Hematopoietic multipotent progenitor cell treated with erythropoietin and hydrocortisone succinate and interleukin-3 and kit ligand, for 15 days (in vitro differentiated cells): ENCODE measurements at places on chromosomes 4 and X.

GRCh38 chr4:184755278-184755677 lies 21.4 kb upstream of the CENPU start:
- DNase-seq: no peak

DNA sequence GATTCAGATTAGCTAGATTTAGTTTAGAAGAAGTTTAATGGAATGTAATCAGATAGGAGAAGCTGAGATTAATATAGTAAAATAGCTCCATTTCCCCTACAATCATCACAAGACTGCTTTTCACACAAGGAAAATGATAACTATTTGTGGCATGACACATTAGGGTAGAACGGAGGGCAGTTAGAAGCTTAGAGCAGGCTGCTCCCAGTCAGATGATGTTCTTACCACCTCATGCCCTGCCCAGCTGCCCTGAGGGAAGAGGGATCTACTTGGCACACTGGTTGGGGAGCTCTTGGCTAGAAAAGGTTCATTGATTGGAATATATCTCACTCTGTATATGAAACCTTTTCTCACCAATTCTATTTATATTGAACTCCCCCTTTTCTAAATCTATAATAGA lies 180.7 kb upstream of the IL15 start:
- no peak for DNase-seq

DNA sequence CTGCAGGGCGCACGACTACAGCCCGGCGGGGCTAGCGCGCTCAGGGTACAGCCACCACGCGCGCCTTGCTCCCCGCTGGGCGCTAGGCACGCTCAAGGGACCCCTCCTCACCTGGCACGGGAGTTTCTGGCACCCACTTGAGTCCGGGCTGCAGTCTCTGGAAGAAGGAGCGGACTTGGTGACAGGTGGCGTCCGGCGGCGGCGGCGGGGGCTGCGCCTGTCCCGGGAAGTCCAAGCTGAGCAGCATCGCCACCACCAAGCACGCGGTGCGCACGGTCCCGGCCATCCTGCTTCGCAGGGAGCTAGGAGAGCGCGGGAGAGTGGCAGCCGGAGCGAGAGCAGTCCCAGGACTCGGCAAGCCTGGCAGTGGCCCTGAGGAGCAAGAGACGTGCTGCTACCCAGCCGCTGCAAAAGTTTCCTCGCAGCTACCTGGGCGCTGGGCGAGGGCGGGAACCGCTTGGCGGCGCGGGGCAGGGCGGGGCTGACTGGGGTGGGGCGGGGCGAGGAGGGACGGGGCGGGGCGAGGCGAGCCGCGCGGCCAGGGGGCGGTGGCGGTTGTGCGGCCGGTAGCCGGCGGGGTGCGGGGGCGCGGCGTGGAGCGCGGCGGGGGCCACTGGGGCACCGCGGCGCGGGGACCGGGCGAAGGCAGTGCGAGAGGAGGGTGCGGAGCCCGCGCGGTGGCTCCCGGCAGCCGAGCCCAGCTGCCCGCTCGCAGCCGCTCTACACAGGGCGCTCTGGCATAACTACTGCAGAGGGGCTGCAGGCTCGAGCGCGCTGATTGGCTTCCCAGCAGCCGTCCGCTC lies at the start of gene GPC3:
Gene GPC3 (minus strand): TSS at position 431 of the 803 bp plus-strand sequence.
- DNase-seq: no peak

- no peak for DNase-seq
Measured at GRCh38 chr4:153651116-153651515, 33.0 kb upstream of the TLR2 start.

DNA sequence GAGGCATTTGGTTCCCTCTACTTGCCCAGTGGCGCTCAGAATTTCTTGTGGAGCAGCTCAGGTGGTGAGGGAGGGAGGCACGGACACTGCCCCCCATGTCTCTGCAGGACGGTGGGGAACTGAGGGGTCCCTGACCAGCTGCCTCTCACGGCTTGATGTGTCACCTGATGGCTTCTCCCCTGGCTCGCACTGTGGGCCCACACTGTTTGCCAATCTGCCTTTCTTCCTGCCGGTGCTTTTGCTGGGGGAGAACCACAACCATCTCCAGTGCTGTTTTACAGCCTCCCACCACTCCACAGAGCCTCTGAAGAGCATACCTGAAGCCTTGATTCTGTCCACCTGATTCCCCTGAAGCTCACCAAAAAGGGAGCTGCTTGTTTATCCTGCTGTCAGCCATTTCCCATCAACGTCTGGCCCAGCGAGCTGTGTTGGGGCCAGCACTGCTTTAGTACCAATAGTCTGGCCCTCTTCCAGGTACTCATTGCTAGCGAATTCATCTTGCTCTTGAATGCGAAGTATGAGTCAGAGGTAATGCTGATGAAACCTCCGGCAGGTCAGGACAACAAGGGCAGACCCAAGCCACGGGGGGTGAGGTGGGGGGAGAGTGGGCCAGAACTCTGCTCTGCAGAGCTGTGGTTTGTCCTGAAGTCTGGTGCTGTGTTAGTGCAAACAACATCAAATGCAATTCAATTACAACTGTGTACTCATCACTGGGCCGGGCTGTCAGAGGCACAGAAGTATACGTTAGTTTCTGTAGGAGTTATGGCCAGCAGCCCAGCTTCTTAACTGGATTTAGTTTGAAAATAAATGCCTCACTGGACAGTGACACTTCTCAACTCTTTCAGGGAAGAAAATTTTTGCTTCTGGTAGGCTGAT lies 208.3 kb upstream of the JADE1 start:
- DNase-seq: peak; percentile 41

DNA sequence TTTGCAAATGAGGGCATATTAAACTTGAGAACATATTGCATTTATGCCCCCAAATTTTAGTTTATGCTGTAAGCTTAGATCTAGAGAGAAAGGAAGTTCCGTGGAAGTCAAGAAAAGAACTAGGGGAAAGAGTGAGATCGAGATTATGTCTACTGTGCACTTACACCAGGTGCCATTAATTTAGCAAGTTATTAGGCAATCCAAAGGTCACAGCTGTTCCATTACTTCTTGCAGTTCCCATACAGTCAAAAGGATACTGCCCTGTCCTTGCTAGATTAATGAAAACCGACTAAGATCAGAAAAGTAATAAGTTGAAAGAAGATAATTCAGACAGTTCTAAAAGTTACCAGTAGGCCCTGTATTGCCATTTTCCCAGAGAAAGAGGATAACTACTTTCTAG lies 49.3 kb upstream of the SLC7A11 start:
- no peak for DNase-seq

- no peak for DNase-seq
Measured at GRCh38 chrX:84340968-84341367, 153.0 kb upstream of the RPS6KA6 start.

- DNase-seq: no peak
Measured at GRCh38 chrX:17370191-17370590, 4.8 kb upstream of the NHS start.

GRCh38 chr4:87962398-87963146 lies 12.9 kb upstream of the SPP1 start:
- DNase-seq: no peak

- no peak for DNase-seq
Measured at GRCh38 chr4:8666581-8666980, 74.0 kb downstream of the CPZ start.

DNA sequence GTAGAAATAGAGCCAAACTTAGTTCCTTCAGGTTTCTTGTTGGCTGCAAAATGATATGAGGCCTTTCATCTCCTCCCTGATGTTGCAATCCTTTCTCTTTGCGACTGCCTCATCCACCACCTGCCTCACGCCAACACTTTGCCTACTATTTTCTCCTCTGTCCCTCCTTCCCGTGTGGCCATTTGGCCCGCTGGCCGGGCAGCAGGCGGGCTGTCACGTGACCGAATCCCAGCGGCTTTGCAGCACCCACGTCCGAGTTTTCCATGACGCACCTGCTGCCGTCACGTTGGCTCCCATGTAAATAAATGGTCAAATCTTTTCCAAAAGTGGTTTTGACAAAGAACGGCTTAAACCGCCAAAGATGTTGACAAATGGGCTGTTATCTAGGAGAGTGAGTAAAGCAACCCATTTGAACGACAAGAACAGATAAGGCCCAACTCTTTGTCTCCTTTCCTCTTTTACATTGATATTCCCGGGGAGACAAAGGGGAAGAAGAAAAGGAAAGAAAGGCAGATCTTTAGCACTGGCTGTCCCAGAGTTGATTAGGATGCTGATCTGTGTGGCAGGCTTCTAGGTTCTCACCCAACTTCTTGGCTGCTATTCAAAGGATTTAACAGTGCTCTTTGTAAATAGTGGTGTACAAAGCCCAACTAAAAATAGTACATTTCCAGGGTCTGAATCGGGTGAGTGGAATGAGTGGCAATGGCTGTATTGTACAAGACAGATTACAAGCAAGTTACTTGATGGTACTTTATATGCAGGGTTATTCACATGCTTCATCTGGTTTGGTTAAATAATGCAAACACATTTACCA lies 174.2 kb upstream of the JADE1 start:
- DNase-seq: no peak

GRCh38 chrX:130566028-130566683 lies 164.4 kb downstream of the RBMX2 start:
- no peak for DNase-seq

DNA sequence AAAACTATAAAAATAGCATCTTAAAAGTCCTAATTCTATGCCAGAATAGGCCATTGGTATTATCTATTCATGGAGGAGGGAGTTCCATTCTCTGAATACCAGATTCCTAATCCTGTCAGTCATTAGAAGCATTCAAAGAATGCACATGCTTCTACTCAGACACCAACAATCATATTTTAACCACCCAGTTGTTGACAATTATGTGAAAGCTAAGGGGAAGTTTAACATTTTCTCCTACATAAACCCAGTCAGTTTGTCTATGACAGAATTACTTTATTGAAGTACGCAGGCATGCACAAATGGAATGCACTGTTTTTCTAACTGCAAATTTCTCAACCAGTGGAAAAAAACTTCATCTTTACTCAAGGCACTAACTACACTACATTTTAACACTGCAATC lies 69.6 kb upstream of the MTNR1A start:
- no peak for DNase-seq

- DNase-seq: no peak
Measured at GRCh38 chr4:184313702-184314659, 96.3 kb upstream of the ENPP6 start.

- DNase-seq: no peak
Measured at GRCh38 chr4:138958519-138958918, 57.1 kb upstream of the NOCT start.

GRCh38 chrX:101764538-101764937 lies 104.9 kb upstream of the ARMCX2 start:
- no peak for DNase-seq

DNA sequence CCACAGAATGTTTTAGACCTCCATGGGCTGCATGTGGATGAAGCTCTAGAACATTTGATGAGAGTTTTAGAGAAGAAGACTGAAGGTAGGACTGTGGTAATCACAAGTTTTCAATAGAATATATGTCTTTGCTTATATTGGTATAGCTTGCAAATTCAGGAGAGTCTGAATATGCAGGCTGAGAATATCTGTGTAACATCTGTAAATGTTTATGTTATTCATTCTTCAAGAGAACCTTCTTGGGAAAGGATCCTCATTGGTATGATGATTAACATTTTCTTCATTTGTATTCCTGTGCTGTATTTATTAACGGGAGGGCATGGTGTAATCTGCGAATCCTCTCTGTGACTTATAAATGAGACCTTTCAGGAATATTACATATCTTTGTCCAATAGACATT lies 52.1 kb upstream of the RHOH start:
- no peak for DNase-seq

DNA sequence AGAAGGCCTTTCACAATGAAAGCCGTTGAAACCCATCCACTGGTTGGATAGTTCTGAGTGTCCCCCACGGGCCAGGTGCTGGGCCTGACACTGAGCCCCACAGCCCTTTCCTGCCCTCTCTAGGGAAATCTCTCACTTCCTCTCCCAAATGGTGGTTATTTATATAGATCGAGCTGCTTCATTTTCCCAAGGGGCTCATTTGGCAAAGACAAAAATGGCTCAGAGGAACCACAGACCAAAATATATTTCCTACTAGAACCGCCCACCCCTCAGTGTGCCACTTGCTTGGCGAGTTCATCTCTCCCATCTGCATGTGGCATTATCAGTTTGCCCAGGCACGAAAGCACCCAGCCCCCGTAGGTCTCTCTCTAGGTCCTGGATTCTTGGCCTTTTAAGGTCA lies 53.3 kb upstream of the STIM2 start:
- DNase-seq: no peak

GRCh38 chrX:141405853-141406492 lies 163.7 kb upstream of the SPANXC start:
- DNase-seq: no peak

- DNase-seq: peak; percentile 65
Measured at GRCh38 chrX:13654116-13654515, 1.2 kb downstream of the TCEANC start.

DNA sequence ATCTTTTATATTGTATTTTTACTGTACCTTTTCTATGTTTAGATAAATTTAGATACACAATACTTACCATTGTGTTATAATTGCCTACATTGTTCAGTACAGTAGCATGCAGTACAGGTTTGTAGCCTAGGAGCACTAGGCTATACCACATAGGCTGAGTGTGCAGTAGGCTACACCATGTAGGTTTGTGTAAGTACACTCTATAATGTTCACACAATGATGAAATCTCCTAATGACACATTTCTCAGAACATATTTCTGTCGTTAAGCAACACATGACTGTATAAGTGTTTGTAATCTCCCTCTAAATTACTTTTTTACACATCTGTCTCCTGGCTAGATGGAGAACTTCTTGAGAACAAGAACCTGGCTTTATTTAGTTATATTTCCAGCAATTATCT lies 40.3 kb downstream of the UCHL1 start:
- no peak for DNase-seq

GRCh38 chr4:89528526-89529133 lies 221.0 kb upstream of the GPRIN3 start:
- no peak for DNase-seq

- no peak for DNase-seq
Measured at GRCh38 chr4:41369680-41370079, 113.0 kb downstream of the UCHL1 start.

DNA sequence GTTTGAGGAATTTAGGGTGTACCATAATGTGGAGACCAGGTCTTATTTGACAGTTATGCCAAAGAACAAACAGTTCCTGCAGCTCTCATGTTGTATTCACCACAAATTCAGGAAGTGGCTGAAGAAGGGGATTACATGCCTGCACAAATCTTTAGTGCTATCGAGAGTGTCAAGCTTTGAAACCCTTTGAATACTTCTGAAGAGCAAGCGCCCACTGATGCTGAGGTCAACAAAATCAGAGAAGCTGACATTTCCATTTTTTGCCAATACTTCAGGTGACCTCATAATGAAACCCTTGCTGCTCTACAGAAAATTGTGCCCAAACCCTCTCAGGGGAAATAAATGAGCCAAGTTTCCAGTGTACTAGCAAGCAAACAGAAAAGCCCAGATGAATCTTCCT lies 28.4 kb downstream of the PAK3 start:
- DNase-seq: no peak

- no peak for DNase-seq
Measured at GRCh38 chr4:106116025-106116424, 200.0 kb downstream of the TBCK start.
